GM13977 (cell line): ENCODE measurements at places on chromosomes 4 and X.

DNA sequence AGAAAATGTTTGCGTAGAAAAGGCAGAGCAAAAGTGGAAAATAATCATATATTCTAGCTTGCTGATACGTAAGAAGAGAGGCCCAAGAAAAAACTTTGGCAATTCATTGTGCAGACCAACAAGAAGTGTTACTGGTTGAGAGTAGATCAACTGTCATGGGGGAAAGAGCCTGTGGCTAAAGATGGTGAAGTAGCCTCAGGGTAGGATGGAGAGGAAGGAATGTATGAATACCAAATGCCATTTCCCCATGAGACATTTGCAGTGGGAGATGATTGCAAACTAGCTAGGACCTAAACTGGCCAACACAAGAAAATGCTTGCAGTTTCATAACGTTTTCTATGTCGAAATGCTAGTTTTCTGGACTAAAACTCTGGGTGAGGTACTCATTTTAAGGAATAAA, 47.7 kb upstream of the ADGRL3 start:
- DNase-seq: no peak

DNA sequence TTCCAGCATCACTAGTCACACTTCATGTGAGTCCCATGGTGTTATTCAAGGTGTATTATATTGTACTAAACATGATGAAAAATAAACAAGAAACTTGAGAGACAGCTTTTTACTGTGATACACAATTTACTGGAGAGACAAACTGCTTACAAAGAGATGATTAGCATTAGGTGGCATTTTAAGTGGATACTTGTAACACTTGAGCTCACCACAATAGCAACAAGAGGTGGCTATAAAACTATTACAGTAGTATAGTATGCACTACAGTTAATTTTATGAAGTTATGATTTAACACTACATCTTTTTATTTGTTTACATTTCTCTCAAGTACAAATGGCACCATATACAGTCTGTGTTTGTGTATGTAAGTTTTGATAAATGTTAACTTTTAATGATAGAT, 246.6 kb downstream of the PARM1 start:
- no peak for DNase-seq

GRCh38 chr4:77163641-77164040, 6.6 kb downstream of the CCNG2 start:
- no peak for DNase-seq

DNA sequence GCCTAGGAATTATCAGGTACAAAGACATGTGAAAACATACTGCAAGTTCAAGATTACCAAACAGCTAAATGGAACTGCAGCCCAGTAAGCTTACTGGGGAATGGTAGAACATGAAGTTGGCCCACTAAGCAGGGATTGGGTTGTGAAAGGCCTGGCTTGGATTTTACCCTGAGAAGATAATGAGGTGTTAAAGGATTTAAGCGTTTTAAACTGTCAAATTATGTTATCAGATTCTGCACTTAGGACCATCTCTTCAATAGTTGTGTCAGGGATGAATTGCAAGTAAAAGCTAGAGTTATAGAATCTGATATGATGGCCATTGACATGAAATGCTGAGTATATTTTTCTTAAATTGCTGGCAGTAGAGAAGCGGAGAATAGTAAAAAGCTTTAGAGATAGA, 225.7 kb downstream of the GRID2 start:
- no peak for DNase-seq

DNA sequence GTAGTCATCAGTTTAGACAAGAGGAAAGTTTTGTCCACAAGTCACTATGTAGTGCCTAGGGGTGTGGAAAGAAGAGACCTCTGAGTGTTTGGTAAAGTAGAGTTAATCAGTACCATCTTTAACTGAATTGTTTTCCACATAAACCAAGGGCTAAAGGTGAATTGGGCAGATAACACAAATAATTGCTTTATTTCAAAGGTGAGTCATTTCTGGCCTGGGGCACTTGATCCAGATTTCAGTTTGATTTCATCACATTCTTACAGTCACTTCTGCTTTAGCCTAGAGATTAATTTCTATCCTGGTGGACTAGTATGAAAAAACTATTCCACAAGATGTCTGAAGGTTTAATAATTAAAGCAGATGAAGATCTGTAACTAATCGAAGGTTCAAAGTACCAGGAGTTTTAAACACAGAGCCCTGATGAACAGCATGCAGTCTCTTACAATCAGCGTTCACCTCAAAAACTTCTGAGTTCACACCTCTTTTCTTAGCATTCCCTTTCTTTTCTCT, 74.5 kb upstream of the BOD1L1 start:
- DNase-seq: no peak

DNA sequence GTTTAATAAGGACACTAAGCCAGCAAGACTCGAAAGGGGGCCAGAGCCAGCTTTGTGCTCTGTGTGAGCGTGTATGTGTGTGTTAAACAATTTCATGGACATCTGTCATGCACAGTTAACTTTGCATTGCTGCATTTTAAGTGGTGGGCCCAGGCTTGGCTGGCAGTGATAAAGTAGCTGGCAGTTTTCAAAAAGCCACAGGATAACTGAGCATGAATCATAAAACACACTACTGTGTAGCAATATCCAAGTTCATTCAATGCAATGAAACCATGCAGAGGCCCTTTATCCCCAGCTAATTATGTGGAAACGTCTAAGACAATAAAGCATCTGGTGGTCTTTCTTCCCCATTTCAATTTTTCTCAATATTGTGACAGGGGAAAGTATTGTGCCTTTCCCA, 132.9 kb downstream of the NKX6-1 start:
- no peak for DNase-seq

- no peak for DNase-seq
Observed at GRCh38 chrX:153416781-153417450, 5.6 kb downstream of the ZFP92 start.

- DNase-seq: no peak
Observed at GRCh38 chrX:135536877-135537276, 16.4 kb downstream of the INTS6L start.

- no peak for DNase-seq
Observed at GRCh38 chr4:83283181-83283580, 1.4 kb downstream of the COQ2 start.

GRCh38 chr4:80113615-80114014, 40.6 kb upstream of the ANTXR2 start:
- DNase-seq: no peak

DNA sequence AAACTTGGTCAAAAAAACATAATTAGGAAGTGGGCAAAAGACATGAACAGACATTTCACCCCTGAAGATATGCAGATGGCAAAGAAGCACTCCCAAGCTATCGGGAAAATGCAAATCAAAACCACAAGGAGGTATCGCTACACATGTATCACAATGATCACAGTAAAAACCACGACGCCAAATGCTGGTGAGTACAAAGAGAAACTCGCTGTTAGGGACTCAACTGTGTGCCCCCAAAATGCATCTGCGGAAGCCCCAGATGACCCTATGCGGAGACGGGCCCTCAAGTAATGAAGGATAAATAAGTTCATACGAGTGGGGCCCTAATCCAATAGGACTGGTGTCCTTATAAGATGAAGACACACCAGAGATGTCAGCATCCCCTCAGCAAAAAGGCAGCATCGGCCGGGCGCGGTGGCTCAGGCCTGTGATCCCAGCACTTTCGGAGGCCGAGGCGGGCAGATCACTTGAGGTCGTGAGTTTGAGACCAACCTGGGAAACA, 10.2 kb downstream of the GAK start:
- peak; percentile 69 for DNase-seq

DNA sequence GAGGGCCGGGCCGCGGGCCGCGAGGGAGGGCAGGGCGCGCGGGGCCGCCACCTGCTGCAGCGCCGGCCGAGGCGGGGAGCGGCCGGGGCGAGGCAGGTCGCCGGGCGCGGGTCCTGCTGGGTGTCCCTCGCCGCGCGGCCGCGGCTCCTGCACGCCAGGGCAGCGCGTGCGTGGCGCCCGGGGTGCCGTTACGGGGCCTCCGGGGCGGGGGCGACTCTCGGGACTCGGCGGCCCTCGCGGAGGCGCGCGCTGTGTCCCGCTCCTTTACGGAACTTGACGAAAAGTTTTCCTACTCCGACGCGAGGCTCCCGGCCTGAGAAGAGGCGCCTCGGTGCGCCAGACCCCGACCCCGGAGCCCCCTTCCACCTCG, 329 bp downstream of the TBC1D14 start:
- DNase-seq: no peak

DNA sequence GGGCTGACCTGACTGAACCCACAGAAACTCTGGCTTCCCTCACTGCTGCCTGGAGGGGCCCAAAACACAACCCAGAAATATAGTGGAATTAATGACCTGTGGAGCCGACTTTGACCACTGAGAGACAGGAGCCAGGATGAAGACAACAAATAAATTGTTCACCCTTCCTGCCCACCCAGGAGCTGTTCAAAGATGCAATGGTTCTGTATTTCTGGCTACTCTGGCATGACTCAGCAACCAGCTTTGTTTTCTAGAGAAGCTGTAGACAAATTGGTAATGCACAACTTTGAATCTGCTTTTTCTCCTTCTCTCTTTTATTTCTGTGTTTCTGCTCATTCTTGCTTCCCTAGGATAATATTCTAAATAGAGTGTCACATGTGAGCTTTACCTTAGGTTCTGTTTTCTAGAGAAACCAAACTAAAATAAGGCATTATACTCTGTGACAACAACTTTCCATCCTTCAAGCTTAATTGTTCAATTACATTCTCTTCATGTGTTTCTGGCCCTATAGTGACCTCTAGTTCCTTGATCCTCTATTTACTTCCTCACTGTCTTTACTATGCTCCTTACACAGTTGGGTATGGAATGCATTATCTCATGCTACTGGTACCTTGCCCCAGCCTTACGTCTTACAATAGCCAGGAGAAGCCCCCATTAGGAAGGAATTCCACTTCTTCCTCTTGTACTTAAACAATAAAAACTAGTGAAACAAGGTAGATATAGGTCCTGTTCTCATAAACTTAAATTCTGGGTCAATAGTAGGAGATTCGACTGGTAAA, 6.5 kb upstream of the PRKG2 start:
- DNase-seq: no peak

DNA sequence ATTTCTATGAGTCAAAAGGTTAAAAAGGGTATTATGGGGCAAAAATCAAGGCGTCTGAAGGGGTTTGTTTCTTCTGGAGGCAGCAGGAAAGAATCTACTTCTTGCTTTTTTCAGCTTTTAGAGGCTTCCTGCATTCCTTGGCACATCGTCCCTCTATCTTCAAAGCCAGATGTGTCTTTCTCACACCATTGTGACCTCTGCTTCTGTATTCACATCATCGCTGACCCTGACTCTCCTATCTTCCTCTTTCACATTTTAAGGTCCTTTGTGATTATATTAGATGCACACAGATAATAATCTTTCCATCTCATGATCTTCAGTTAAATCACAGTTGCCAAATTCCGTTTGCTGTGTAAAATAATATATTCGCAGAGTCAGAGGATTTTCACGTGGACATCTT, 112.7 kb downstream of the PPP4R3C start:
- DNase-seq: no peak

GRCh38 chr4:166078383-166078782, 205.3 kb downstream of the TLL1 start:
- DNase-seq: no peak

GRCh38 chr4:118927974-118928373, 39.3 kb downstream of the SYNPO2 start:
- DNase-seq: no peak

- DNase-seq: peak; percentile 20
Observed at GRCh38 chr4:20248155-20248558, 3.5 kb upstream of the SLIT2 start.

GRCh38 chr4:27000820-27001219, 140.2 kb downstream of the STIM2 start:
- no peak for DNase-seq

- no peak for DNase-seq
Observed at GRCh38 chr4:114038762-114039387, 59.4 kb upstream of the ARSJ start.

GRCh38 chr4:151038452-151039157, 23.5 kb upstream of the LRBA start:
- no peak for DNase-seq

DNA sequence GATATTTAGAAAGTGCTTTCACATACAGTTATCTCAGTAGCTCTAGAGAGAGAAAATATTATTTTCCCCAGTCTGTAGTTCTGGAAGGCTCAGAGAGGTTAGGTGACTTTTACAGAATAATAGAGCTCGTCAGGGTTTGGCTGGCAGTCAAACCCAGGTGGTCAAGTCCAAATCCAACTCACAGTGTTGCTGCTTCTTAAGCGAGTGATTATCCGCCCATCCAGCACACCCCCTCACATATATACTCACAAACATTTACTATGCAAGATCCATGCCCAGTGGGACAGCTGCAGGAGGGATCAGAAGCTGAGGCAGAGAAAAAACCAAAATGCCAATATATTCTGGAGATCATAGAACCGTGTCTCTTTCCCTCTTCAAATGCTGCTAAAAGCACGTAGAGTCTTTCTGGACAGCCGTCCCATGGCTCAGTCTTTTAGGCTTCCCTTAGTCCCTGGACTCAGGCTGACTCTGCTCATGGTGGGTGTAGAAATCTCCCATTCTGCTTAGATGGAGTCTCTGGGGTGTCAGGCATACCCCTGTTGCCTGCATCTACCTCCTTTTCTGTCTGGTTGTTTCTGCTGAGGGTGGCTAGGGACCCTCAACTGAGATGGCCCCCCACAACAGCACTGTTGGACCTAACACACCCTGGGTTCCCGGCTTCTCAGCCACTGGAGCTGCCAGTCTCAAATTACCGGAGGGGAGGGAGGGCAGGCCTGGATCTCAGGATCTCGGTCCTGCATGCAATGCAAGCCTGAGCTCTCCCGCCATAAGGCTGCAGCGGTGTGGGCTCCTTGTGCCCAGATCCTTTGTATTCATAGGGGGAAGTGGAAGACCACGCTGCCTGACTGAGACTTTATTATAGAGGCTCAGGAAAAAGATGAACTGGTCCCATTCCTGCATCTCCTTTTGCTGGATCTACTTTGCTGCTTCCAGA, at the start of gene CHRNA9:
TSS of gene CHRNA9 (plus strand) at position 743 of the 934 bp plus-strand sequence. CDS start at position 878, 135 bp downstream.
- DNase-seq: no peak

DNA sequence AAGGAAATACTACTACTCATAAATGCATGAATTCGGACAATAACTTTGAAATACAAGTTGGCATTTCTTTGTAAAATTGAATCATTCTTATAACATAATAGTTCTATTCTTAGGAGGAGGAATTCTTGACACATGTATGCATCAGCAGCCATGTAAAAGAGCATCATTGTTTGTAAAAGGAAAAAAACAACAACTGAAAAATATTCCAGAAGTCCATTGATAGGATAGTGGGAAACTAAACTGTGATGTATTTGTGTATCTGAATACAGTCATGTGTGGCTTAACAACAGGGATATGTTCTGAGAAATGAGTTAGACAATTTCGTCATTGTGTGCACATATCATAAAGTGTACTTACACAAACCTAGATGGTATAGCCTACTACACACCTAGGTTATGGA, 102.0 kb upstream of the SH3RF1 start:
- DNase-seq: no peak

DNA sequence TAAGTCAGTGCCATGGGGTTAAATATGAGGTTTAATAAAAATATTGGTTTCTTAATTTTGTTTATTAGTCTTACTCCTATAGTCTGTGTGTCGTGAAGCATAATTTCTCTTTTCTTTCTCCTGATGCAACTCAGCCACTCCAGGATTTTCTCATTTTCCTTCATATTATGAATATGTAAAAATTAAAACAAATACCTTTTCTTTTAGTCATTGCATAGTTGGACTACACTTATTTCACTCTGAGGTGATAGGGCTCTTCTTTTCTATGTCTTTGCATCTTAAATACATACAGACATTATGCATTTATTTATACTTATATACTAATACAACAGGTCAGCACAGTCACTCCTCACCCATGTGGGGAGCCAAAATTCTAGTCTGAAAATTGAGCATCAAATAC, 19.1 kb downstream of the GALNT7 start:
- DNase-seq: no peak
